ENCODE measurements at places on chromosomes 3 and 15.

- DNase-seq = no peak
These were observed 11.5 kb downstream of the CLRN1 start for GRCh38 chr3:150960708-150961684.

DNA sequence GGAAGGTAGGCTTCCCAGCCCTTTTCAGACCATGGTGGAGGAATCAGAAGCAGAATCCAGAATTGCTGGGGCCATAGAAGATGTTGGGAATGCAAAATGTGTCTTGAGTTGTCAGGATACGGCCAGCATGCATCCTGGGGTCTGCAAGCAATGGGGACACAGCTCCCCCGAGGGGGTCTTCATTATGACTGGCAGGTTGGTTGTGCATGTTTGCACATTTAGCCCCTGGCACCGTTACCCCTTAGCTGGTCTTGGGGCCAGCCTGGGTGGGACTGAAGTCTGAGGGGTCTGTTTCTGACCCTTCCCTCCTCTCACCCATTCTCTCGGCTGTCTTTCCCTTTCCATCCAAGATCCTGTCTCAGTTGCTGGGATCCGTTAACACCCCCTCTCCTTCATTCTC, 50.7 kb downstream of the STARD5 start:
- DNase-seq = no peak

- no peak for DNase-seq
These were observed 43.0 kb upstream of the SH3GL3 start for GRCh38 chr15:83404121-83404520.

GRCh38 chr3:106067711-106068110, 198.9 kb upstream of the CBLB start:
- DNase-seq = no peak

GRCh38 chr3:194439881-194440550, 41.0 kb upstream of the GP5 start:
- DNase-seq = no peak

- DNase-seq = no peak
These were observed 382.1 kb upstream of the NR2F2 start for GRCh38 chr15:95948411-95948810.

- DNase-seq = no peak
These were observed 39.7 kb downstream of the TBC1D2B start for GRCh38 chr15:78037779-78038305.

DNA sequence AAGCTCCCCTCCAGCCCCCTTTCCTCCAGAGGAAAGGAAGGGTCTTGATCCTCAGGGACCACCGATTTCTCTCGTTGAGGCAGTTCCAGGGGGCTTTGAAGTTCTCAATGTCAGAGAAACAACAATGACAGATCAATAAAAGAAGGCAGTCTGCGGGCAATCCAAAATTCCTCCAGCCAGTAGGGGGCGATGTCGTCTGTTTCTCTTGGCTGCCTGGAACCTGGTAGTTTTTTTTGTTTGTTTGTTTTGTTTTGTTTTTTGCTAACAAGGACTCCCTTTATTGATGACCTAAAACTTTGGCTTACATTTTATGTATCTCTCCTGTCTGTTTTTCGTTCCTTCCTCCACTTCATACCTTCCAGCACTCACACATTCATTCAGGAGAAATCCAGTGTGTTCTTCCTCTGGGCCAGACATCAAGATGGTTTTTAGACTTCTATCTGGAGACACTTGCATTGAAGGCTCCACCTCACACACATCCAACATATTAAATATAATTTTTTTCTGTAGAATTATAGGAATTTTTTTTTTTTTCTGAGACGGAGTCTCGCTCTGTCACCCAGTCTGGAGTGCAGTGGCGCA, 276.6 kb downstream of the RPLP1 start:
- DNase-seq = no peak

- no peak for DNase-seq
These were observed 29.5 kb downstream of the SIAH2 start for GRCh38 chr3:150733373-150733935.

DNA sequence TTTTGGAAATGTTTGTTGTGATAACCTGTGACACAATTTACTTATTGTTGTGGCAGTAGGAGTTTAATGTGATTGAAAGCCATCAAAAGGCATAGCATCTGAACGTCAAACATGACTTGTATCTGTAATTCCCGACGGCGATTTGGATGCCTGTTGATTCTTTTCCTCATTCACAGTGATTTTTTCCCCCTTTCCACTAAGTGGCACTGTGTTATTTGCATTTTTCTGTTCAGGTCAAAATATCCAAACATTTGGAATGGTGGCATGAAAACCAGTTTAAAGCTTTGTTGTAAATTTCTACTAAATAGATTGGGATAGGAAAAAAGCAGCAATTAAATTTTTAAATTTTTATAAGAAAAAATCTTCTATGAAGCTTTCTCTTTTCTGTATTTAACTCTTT, 259.9 kb upstream of the KCNH8 start:
- no peak for DNase-seq

- peak; percentile 77 for DNase-seq
These were observed 34.7 kb upstream of the NDUFB4 start for GRCh38 chr3:120561251-120562045.

DNA sequence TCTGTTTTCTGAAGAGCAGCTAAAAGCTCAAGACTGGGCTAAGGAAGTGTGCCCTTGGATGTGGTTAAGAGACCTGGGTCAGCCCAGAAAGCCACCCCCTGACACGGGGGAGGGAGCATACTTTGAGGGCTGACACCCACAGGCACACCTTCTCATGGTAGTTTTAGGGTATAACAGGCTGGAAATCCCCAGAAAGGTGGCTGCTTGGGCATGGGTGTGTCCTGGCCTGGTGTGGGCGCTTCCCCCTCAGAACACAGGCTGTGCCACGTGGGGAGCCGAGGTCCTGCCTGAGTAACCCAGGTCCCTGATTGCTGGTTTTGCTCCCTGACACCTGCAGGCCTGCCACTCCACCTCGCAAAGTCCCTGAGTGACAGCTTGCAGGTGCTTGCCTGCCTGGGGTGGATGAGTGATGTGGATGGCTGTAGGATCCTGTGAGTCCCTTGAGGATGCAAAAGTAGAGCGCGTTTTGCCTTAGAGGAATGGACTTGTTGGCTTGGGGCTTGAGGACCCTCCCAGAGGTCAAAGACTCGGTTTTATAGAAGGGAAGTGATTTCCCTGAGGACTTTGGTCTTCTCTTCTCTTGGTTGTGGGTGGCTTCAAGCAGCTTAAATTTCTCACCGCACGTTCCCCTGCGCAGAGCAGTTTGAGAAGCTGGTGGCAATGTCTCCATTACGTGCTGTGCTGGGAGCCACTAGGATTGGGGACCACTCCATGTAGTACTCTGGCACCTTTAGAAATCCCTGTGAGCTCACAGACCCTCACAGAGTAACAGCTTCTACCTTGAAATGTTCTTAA, 94.4 kb downstream of the DNASE1L3 start:
- DNase-seq = no peak

- no peak for DNase-seq
These were observed 105.5 kb upstream of the IL12A start for GRCh38 chr3:159882790-159883779.

DNA sequence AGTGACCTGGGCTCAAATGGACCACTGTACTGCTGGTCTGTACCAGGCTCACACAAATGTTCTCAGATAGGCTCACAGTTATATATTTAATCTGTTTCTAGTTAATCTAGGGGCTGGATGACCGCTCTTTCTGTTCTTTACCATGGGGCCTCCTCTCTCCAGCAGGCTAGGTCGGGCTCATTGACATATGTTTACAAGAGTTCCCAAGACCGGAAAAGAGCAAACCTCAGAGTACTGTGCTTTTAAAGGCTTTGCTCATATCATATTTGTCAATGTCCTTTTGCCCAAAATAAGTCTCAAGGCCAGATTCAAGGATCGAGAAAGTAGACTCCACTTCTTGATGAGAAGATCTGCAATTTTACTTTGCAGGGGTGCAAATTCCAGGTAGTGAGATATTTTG, 348.0 kb upstream of the EPHA6 start:
- DNase-seq = no peak

DNA sequence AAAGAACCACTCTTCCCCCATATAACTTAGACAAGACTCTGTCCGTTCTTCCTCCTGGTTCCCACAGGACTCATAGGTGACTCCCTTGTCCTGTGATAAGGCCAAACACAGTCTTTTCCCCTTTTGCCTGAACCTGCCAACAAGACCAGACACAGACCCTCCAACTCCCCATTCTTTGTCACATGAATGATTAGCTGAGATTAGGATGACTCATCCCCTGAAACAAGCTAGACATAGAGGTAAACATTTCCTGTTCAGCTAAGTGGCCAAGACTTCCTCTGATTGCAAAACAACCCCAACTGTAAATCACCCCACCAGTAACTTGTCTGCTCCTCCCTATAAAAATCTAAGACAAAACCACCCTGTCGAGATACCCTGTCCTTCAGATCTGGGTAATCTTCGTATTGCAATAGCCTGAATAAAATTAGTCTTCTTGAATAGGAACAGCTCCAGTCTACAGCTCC, 11.4 kb upstream of the HTR3E start:
- no peak for DNase-seq

- DNase-seq = no peak
These were observed 47.8 kb downstream of the KCNMB2 start for GRCh38 chr3:178583963-178584575.

- no peak for DNase-seq
These were observed 421.8 kb upstream of the TBL1XR1 start for GRCh38 chr3:177618873-177619733.

DNA sequence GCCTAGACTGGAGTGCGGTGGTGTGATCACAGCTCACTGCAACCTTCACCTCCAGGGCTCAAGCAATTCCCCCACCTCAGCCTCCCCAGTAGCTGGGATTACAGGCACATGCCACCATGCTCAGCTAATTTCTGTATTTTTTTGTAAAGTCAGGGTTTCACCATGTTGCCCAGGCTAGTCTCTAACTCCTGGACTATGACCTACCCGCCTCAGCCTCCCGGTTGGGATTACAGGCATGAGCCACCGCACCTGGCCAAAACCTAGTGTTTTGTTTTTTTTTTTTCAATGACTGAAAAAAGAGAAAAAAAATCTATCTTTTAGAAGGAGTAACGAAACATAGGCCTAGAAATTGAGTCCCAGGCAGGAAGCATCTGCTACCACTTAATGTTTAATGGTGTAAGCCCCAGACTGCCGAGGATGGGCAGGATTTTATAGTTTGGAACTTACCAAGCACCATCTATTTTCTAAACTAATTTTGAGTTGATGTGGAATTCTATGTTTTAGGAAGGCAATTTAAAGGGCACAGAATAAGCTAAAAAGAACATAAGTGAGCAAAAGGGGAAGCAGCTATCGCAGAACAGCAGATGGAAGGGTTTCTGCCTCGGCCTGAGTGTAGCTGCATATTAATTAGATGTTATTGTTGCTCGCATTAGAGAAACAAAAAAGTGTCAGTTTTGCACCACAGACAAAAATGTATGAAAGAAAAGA, 24.2 kb upstream of the CA12 start:
- DNase-seq = no peak

DNA sequence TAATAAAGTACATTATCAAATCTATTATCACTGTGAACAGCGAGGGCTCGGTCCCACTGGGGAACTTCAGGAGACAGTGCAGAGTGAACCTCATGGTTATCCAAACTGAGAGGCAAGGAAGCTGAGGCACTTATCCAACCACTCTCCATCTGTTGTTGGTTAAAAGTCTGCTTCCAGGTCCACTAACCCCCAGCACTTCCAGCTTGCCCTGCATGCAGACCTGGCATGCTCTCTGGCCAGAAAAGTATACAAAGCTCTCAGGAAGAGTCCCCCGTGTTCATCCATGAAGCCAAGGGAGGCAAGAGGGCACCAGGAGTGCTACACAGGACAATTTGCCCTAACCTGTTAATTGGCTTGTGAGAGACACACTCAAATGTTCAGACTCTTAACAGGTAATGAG, 36.0 kb downstream of the FBN1 start:
- DNase-seq = no peak

DNA sequence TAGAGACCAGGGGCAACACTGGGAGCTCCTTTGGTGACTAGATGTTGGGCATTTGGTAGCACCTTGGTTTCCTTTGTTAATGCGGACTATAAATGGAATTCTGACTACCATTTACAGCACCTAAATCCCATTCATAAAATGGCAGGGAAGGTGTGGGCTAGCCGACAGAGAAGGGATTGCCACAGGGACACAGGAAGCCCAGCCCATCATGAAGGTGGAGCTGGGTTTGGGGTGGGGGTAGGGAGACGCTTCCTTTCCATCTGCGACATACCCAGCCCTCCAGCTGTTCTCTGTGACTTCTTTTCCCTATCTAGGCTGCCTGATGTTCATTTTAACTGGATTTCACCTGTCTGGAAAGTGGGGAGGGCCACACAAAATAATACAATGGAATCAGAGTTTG, 21.0 kb downstream of the ABHD2 start:
- no peak for DNase-seq

- DNase-seq = no peak
These were observed 228.4 kb downstream of the ITPR1 start for GRCh38 chr3:4721511-4721911.

DNA sequence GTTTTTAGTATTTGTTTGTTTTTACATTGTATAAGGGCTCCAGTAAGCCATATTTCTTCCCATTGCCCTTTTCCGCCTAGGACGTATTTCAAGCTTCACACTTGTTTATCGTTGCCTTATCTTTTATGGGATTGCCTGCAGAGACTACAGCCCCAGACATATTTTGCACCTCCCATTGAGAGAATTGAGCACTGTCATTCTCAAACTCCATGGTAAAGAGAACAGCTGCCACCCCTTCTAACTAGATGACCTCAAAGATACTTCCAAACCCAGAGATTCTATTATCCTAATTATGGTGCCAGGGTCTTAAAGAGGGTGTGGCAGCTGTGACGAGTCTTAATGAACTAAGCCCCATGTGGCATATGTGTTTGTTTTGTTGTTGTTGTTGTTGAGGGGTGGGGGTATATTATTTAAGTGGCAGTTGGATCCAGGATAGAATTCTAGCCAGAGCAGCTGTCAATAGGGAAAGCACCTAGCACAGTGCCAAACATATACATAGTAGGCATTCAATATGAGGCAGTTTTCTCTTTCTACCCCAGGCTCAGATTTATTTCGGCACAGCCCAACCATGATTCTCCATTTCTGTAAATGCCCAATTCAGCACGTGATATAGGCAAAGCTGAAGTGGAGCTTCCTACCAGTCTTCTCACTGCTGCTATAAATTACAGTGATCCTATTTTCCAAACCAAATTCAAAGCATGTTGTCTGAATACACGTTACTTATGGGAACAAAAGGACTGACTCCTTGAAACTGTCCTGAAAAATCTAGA, 932 bp upstream of the TP53BP1 start:
- DNase-seq = no peak

GRCh38 chr15:66834881-66835878, 133.1 kb downstream of the SMAD6 start:
- no peak for DNase-seq

- DNase-seq = peak; percentile 17
These were observed 694 bp downstream of the ABTB1 start for GRCh38 chr3:127673191-127674100.

GRCh38 chr3:9024341-9024740, 61.1 kb upstream of the RAD18 start:
- no peak for DNase-seq

GRCh38 chr3:58117561-58118181, 93.1 kb downstream of the DNASE1L3 start:
- DNase-seq = peak; percentile 18

Measured in posterior cingulate gyrus (tissue), 11 donors.